ENCODE measurements at places on chromosomes 1 and 21.

DNA sequence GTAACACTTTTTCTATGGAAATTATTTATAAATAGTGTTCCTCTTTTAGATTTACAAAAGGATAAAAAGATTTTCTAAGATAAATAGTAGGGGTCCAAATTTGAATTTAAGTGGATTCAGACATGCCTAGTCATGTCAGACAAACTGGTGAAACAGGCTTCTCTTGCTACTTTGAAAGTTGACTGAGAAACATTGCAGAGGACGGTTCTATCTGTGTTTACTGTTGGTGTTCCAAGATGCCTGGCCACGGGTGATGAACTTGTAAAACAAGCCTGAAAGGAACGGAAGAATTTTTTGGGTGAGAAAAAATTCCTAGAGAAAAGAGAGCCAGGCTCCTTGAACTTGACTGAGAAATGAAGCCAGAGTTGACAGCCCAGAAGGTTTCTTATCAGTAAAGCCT, 2.2 kb downstream of the KRTAP19-1 start:
- DNase-seq, result no peak

DNA sequence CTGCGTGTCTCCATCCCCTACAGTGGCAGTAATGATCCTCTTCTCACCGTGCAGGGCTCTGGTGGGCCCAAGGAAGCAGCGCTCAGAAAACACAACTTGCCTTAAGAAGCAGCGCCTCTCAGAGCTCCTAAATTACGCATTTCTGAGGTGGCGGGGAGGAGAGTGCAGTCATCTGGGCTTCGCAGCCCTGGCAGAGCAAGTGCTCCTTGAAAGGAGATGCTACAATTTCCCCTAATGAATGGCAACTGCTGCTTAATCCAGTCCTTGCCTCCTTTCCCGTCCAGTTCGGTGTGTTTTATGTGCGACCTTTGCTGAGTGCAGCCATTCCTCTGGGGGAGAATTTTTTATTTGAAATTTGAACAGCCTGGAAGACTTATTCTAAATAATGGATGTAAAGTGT, 287.3 kb downstream of the PTPRU start:
- no peak for DNase-seq

- no peak for DNase-seq
These were observed 459.1 kb downstream of the SETD4 start for GRCh38 chr21:35601211-35601610.

DNA sequence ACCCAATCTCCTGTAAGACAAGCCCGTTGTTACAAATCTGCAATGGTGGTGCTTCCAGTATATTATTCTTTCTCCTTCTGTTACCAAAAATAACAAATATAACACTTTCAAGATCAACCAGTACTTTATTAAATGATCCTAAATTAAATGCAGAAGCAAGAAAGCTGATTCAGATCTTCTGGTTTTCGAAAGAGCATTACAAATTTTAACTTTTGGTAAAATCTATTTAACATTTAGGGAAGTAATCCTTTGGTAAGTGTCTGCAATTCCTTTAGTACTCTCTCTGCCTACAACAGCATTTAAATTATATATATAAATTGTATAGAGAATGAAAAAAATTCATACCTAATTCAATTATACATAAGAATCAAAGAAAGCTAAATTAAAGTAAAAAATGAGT, 198.6 kb upstream of the HMCN1 start:
- no peak for DNase-seq

- no peak for DNase-seq
These were observed 419.3 kb downstream of the ZP4 start for GRCh38 chr1:237471377-237471776.

DNA sequence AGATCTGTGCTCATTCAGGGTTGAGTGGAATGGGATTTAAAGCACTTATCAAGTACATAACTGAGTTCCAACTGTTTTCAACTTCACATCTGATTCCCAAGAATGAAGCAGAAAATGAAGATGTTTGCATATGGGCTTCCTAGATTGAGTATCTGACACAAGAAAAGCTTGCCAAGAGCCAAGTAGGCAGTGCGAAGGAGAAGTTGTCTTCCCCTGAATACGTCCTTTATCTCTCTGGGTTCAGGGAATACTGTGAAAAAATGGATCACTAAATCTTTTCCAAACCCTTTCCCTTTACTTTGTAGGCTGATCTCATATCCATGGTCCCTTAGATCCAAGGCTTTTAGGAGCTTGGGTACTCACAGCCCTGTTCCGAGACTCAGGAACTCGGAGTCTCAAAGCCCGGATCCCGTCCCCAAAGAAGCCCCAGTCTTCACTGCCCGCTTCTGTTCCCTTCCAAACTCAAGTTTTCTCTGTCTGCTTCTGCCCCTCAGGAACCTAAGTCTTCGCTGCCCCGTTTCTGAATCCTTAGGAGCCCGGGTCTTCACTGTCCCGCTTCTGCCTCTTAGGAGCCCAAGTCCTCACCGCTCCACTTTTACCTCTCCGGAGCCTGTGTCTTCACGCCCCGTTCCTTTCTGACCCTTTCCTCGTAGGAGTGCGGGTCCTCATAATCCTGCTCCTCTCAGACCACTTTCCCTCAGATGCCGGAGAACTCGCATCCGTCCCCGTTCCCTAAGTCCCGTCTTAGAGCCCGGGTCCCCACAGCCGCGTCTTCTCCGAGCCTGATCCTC, 616 bp downstream of the TAF12 start:
- DNase-seq, result no peak

DNA sequence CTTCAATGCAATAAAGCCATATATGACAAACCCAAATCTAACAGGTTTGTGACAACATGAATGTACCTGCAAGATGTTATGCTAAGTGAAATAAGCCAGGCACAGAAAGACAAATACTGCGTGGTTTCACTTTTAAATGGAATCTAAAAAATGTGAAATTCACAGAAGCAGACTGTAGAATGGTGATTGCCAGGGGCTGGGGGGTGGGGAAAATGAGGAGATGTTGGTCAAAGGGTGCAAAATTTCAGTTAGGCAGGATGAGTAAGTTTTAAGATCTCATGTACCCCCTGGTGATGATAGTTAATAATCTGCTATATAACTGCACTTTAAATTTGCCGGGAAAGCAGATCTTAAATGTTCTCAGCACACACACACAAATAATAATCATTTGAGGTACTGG, 160.5 kb downstream of the PTBP2 start:
- DNase-seq, result no peak

GRCh38 chr1:92934395-92935378, 26.6 kb downstream of the DIPK1A start:
- DNase-seq, result no peak

DNA sequence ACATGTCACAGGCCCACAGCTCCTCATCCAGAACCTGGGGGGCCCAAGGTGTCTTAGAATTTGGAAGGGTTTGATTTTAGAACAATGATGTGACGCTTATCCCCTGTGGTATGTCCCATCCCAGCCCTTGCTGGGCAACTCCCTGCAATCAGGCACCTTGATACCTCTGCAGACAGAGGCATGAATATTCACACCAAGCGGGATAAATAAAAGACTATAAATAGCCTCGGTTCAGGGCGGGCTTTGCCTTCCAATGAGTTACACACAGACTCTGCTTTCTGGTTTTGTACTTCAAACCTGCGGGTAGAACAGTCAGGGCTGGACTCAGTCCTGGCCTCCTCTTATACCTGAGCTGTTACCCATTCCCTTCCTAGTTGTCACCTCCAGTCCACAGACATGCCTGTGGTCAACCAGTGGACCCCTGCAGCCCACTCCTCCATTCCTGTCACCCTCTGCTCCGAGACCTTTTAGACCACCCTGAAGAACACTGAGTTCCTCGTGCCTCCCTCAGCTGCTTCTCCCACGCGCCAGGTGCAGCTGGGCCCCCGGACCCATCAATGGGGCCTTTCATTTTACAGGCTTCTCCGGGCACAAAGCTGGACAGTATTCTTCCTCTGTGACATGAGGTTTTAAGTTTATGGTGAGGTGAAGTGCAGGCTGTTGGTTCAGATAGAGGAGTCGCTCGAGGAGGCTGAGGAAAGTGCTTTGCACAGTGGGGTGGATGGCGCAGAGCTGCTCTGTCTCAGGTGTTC, 120.1 kb upstream of the TNR start:
- no peak for DNase-seq

DNA sequence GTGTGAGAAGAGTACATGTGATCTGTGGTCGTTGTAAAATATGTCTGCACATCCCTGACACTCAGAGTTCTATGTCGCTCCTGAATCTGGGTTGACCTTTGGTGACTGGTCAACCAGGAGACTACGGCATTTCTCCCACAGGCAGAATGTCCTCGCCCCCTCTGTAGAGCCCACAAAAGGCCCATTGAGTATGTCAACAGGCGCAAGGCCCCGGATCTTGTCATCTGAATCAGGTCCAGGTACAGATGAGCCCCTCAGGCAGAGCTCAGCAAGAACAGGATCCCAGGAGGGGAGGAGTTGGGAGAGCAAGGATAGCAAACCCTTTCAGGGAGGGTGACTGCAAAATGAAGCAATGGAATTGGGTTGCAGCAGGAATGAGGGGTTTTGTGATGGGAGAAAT, 126.5 kb downstream of the MATN1 start:
- DNase-seq, result no peak

GRCh38 chr1:241701483-241702295, 49.6 kb downstream of the WDR64 start:
- DNase-seq, result no peak

GRCh38 chr1:236287757-236288619, 6.2 kb upstream of the ERO1B start:
- no peak for DNase-seq

DNA sequence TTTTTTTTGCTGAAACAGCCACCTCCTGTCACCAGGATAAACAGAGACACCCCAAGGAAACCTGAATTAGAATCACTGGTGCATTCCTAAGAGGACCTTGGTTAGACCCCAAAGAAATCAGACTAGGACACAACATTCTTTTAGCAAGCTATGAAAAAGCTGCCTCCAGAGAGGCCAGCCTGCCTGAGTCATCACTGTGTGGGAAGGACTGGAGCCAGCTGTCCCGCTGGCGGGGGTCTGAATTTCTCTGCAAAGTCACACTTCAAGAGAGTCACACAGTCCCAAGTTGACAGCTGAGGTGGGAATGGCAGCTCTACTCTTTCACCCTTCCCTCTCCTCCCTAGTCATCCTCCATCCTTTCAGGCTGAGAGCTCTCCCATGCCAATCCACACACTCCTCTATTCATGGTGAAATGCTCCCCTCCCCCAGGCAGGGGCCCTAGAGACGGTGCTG, 405.0 kb upstream of the POU3F1 start:
- DNase-seq, result no peak

DNA sequence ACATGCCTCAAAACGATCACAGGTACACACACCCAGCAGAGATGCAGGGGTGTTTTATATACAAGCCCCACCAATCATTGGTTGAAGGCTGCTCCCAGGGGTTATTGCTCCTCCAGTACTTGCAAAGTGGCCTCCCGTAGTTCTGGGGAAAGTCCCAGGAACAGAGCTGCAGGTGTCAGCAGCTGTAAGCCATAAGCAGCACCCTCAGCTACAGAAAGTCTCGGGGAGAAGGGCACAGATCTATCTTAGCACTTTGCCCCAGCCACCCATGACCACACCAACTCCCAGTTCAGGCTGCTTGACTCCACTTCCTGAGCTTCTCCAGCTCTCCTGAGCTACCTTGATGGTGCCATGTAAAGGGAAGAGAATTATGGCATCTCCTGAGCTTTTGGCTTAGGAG, 222.7 kb upstream of the GJB5 start:
- no peak for DNase-seq
